ENCODE measurements at places on chromosomes 3 and 15.
A peak's percentile ranks its signal among the peaks of the same experiment; 100 is the strongest.

- no peak for DNase-seq
Measured at GRCh38 chr3:30256474-30256873, 349.9 kb upstream of the TGFBR2 start.

- DNase-seq, result no peak
Measured at GRCh38 chr3:168061332-168061996, 34.3 kb downstream of the GOLIM4 start.

DNA sequence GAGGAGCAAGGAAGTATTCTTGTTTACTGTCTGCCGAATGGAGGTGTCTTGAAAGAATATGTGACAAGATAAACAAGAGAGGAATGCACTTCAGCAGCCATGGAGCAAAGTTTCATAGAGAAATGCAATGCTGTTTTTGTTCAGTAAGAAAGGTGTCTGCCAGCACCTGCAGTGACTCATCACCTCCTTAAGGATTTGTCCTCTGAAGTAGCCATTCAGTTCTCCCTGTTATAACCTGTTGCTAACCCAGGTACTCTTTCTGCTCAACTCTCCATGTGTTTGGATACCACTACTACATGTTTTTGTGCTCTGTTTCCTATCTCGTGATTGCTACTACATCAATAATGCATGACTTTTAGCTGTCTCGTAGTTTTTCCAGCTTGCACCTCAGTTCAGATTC is 328.9 kb downstream of the CHL1 start:
- DNase-seq, result no peak

GRCh38 chr3:168497741-168498140 is 402.0 kb upstream of the GOLIM4 start:
- no peak for DNase-seq

GRCh38 chr15:99925661-99926461 is 192.6 kb upstream of the LYSMD4 start:
- DNase-seq, result peak; percentile 71

DNA sequence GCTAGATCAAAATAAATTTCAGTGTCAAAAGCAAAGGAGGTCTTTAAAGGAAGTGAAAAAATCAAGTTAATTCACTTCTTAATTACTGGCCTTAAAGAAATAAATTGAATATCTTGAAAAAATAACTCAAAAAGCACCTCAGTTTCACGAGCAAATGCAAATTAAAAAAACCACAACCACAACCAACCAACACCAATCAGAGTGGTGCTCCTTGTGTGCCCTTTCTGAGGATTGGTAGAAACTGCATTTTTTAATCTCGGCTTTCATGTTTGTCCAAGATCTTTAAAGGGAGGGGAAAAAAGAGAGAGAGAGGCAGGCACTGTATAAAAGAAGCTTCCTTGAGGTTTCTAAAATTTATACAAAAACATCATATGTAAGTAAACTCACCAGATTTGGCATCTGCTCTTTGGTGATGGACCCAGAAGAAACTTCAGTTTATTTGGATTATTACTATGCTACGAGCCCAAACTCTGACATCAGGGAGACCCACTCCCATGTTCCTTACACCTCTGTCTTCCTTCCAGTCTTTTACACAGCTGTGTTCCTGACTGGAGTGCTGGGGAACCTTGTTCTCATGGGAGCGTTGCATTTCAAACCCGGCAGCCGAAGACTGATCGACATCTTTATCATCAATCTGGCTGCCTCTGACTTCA is at the start of gene GPR15:
GPR15 (plus strand) TSS at position 357 of the 653 bp plus-strand sequence; CDS start at position 413, 56 bp downstream.
- no peak for DNase-seq

DNA sequence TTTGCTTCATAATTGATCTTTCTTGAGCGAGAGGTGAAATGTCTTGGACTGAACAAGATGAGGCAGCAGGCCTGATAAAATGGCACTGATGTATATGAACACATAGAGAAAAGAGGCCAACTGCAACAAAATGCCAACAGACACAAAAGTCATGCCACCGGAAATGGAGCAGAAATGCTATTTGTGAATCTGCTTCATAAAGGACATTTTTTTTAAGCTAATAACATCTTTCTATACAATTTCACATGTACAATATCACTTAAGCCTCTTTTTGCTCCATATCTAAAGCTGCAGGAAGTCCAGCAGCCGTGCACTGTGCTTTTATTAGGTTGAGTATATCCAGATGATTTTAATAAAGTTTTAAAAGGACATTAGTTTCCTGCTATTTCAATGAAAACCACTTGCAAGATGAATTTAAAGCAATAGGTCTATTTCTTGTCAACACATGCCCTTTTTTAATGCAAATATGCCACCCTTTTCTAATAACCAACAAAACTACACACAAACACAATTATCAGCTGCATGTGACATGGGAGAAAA is 169.2 kb upstream of the ADAMTS9 start:
- no peak for DNase-seq

- DNase-seq, result no peak
Measured at GRCh38 chr15:40597024-40597423, 3.0 kb downstream of the KNL1 start.

DNA sequence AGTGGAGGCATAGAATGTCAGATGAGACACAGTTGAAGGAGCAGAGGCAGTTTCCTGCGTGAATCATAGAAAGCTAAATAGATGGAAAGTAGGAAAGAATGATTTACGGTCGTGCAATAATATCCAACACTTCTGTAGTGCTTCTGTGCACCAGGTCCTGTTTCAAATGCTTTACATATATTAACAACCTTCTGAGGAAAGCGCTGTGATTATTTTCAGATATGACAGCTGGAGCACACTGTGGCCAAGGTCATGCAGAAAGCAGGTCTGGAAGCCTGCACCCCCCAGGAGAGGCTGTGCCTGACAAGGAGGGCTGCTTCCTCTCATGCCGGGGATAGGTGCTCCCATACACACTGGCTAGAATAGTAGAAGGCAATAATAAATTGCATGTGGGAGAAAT is 104.5 kb downstream of the CHRNA7 start:
- no peak for DNase-seq

GRCh38 chr3:58352626-58353025 is 19.9 kb downstream of the PXK start:
- no peak for DNase-seq

- DNase-seq, result no peak
Measured at GRCh38 chr3:31978553-31978952, 2.5 kb downstream of the OSBPL10 start.

DNA sequence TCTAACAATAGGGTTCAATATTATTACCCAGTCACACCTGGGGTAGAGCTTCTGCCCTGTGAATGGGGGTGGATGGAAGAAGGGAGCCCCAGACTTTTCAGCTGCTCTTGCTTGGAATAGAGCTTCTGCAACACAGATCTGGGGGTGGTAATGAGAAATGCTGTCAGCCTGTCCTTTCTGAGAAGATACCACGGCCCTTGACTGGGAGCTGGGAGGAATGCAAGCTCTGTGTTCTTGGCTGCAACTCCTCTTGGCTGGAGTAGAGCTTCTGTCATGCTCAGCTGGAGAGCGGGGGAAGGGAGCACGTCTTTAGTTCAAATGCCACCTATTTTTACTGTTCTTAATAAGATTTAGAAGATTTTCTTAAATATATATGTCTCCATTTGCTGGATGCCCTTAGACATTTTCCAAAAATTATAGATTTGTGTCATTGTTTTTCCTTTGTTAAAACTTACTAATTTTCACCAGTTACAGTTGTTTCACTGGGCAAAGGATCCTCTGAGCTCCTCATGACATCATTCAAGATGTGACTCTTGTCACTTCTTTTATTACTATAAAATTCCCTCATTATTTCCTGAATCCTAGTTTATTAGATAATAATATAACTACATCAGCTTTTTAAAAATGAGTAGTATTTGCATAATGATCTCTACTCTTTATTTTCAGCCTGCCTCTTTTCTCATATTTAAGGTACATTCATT is 180.0 kb upstream of the TGFBR2 start:
- no peak for DNase-seq

DNA sequence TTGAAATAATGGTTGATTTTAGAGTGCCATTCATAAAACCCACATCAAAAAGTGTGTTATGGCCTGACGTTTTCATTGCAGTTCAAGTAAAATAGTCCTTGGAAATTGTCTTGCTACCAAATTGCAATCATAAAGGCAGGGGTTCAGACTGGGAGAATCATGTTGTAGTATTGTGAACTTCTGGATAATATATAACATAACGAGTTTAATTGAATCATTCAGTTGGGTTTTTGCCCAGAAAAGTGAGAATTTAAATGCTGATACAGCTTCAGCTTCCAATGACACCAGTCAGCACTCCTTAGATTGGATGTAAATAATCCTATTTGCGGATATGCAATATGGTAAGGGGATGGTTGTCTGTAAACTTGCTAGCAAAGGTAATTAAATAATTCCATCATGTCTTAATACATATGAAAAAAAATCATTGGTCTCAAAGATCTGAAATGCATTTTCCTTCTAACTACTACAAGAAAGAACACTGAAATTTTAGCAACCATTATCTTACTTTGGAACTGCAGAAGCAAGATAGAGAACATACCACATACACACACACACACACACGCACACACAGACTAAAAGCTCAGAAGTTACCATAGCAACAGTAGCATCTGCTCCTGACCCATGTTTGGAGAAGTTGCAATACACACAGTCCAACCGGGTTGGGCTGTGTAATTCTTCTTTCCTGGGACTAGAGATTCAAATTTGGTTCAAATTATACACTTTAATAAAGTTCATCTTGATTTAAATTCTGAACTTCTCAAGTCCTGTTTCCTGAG is 686.2 kb upstream of the NR2F2 start:
- no peak for DNase-seq

GRCh38 chr3:56894881-56895431 is 93.2 kb upstream of the ARHGEF3 start:
- DNase-seq, result no peak

GRCh38 chr3:50304601-50305000 is 1.2 kb upstream of the HYAL1 start:
- no peak for DNase-seq

DNA sequence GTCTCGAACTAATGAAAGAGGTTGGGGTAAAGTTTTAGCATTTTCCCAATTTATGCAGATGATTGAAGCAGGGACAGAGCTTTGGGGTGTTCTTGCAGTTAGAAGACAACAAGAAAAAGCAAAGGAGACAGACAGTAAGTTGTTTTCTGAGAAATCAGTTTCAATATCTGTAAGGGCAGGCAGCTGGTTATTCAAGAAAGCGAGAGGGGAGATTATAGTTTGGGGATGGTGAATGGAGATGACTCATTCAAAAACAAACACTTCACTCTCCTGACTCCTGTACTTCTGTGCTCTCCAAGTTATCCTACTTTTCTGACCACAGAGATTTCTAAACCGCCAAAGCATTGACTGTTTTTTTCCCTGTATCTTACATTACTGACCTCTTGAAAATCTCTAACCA is 352.0 kb downstream of the GAP43 start:
- no peak for DNase-seq

DNA sequence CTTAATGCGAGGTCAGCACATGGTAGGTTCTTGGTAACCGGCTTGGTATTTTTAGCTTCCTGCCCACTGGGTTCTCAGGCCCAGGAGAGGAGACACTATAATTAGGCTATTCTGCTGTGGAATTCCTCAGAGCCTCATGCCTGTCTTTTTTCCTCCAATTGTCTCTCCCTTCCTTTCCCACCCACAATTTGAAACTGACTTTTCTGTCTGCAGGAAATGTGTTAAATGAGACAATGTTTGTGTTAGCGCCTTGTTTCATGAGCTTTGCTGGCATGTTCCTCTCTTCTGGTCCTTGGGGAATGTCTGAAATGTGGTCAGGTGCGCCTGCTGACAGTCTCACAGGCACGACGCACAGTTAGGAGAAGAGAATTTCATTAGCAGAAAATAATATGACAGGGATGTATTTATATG is 223.6 kb upstream of the CTNNB1 start:
- no peak for DNase-seq

DNA sequence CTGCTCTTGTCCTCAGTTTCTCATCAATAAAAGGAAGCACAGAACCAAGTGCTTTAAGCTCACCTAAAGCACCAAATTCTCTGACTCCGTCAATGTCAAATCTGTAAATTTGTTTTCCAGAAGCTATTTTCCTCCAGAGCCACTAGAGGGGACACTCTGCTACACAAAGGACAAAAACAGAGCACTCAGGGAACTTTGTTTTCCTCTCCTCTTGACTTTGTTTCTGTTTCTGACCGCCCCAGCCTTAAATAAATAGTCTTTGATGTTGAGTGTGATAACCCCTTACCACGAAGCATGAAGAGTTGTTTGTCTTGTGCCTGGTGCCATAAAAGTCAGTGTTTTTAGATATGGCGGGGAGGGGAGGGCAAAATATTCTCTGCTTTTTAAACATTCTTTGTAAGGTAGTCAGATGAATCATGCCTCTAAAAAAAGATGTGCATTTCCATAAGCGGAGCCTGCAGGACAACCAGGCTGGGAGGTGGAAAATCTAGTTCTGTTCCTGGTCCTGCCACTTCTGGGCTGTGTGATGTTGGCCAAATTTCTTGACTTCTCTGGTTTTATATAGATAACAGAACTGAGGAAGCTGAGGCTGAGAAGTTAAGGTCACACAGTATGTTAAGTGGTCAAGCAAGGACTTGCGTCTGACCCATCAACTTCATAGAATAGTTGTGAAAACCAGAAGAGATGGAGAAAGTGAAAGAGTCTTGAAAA is 7.3 kb upstream of the ZBTB38 start:
- DNase-seq, result no peak

- DNase-seq, result no peak
Measured at GRCh38 chr15:58403581-58403980, 28.2 kb upstream of the LIPC start.
